ENCODE measurements at places on chromosomes 12 and 14.

DNA sequence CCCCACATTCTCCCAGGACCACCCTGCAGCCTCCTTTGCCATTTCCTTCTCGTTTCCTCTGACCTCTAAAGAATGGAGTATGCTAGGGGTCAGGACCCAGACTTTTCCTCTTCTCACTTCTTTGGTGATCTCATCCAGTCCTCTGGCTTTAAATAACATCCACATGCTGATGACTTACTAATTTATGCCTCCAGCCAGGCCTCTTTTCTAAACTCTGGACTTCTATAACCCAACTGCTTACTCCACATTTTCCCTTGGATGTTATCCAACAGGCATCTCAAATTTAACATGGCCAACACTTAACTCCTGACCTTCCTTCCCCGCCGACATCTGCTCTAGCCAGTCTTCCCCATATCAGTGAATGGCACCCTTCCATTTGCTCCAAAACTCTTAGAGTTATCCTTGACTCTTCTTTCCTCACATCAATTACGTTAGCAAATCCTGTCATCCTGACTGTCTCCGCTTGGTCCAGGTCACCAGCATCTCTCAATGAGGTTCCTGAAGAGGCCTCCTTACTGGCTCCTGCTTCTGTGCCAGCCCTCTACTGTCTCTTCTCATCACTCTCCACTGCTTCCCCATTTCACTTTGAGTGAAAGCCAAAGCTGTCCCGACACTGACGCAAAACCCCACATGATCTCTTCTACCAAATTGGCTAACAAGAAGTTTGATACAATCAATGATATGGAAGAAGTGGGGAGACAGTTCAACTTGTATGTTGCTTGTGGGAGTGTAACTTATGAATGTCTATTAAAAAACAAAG lies 42.7 kb downstream of the TMBIM6 start:
- DNase-seq = no peak

DNA sequence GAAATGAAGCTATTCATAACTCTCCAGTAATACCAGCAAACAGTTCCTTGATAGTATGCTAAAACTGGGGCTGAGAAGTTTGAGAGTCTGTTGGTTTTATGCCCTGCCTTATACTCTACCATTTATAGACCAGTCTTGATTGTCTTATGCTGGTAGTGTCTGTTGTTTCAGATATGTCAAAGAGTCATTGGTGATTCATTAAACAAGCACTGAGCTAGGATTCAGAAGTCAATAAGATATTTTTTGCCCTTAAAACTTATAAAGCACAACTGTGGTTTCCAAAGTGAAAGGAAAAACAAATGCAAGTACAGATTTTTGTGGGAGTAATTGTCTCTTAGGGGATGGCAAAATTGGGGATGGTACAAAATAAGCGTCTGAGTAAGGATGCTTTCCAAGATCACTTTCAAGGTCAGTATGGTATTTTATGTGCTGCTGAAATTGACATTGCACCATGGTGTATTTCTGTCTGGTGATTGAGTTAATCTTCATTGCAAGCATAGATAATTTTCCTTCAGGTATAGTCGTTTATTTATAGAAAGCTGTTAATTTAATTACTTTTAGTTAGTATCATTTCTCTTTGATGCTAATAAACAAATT lies 289.5 kb upstream of the E2F7 start:
- DNase-seq = no peak

DNA sequence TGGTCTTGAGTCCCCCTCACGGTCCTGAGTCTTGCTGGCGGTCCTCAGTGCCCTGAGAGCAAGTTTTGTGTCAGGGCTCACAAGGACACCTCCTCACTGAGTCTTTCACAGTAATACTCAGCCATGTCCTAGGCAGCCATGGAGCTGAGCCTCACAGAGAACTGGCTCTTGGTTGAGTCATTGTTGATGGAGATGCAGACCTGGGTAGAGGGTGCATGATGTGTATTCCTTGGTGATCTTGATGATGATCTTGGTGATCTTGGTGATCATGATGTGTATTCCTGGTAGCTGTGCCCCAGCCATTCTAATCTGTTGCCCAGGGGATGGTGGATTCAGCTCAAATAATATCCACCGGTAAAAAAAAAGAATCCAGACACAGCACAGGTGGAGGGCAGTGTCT lies 495.4 kb downstream of the TMEM121 start:
- DNase-seq = no peak

DNA sequence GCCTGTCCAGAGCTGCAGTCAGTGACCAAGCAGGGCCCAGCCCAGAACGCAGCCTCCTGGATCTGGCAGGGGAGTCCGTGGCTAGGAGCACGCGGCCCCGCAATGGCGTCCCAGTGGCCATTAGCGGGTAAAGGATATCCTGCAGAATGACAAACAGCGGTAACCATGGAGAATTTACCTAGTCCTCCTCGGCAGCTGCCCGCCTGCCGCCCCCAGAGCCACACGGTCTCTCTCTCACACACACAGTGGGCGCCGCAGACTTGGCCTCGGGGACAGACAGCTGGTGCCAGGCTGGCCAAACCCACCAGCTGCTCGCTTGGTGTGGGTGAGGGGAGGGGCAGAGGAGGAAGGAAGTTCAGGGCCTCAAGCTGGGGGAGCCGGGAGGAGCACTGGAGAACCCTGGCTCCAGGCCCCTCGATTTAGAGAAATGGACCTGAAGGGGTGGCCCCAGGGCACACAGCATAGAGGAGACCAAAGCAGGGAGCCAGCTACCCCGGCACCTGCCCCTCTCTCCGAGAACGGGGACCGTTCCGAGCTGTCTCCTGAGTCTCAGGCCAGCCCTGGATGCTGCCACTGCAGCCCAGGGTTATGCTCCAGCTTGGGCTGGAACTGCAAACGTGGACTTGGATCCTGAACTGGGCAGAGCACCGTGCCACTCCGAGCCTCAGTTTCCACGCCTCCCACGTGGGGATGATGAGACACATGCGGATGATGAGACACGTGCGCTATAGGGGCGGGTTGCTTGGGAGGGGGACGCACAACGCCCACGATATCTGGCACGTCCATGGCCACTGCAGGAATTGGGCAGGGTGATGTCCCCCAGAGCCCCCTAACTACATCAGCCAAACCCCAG lies 3.4 kb downstream of the CDK2AP1 start:
- peak; percentile 55 for DNase-seq

DNA sequence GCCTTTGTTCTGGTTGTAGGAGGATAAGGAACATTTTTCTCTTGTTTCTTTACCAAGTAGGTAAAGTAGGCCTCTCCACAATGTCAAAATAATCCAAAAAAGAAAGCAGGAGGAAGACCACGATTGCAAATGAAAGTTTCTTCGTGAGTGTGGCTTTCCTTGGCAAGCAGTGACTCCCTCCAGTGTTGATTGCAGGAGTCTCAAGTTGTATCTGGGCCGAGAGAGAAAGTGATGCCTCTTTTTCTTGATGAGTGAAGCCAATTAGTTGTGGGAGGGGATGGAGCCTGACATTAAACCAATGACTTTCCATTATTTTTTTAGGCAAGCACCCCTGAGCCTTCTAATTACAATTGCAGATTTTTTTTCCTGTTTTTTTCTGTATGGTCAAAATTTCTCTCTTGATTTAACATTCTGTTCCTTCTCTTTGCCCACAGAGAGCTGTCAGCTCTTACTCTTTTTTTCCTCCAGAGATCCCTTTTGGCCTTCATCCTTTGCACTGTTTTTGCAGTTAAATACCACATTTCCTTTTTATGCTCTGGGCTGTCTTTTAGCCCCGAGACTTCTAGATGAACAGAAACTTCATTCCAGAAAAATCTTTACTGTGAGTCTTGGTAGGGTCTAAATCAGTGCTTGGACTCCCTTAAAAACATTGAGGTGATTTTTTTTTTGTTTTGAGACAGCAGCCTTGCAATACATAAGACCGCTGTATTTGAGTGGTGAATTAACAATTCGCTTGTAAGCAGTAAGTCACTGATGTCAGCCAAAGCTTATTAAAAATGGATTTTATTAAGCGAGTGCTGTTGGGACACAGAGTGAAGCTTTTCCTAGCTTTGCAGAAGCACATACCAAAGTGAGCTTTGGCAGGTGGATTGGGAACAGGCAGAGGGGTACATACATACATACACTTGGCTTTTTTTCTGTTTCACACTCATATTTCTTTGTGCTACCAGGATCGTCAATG lies 15.8 kb downstream of the FBXW8 start:
- no peak for DNase-seq

- DNase-seq = no peak
These were observed 87.0 kb downstream of the SAMD4A start for GRCh38 chr14:54653712-54654469.

DNA sequence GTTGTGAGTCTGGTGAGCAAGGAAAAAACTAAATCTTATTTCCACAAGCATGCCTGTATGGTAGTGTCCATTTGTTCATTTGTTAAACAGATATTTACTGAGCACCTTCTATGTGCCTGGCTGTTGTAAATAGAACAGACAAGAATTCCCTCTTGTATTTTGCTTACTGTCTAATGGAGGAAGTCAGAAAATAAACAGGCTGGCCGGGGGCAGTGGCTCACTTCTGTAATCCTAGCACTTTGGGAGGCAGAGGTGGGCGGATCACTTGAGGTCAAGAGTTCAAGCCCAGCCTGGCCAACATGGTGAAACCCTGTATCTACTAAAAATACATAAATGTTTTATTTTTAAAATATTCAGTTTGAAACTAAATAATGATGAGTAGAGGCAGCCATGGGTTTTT lies 79.3 kb downstream of the GTF2A1 start:
- DNase-seq = no peak

DNA sequence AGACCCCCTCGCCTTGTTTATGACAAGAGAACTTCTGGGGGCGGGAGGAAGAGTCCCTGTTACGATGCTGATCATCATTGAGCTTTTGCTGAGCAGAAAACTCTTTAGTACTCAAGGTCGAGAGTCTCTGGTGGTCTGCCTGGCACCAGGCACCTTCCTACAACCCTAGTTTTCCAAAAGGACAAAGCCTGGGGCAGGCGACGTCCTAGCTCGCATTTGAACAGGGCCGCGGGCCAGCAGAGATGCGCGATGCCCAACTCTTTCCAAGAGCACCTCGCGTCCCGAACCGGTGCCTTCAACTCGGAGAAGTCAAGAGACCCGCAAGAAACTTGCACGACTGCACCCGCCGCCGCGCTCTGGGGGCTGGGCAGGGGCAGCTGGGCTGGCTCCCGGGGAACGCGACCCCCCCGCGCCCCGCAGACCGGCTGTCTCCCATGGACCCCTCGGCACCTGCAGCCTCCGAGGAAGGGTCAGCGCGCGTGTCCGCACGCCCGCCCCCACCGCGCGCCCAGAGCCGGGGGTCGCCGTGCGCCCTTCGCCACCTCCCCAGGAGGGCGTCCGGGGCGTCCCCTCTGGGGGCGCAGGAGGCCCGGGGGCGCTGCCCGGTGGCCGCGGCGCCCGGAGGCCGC lies 377 bp upstream of the BCL7A start:
- no peak for DNase-seq

DNA sequence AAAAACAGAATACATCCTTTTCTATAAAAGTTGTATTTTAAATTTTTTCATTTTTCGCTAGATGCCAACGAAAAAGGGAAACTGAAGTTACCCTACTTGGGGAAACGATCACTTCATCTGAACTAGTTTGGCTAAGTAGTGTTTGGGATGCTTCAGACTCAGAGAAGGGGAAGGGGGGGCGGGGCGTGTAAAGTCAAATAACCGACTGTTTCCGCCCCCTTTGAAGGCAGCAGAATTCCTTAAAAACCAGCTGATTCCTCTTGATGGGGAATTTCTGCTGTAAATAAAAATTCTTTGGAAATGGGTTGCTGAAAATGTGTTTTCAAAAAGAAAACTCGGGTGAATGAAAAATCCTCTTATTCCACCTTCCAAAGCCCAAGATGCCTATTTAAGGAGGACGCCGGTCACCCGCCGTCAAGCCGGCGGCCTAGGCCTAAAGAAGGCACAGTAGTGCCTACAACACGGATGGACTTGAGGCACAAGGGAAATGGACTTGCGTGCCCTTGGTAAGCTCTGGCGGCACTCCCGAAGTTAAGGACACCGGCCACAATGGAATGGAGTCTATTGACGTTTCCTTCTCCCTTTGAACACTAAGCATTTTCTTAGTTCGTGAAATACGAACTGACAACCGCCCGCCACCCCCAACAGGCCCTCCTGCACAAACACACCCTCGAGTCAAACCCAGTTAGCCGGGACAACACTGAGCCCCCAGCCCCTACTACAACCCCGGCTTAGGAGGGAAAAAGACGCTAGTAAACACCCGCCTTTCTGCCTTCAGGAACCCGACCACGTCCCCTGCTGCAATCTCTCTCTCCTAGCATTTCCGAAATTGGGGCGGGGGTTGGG lies 1.9 kb downstream of the ATXN2 start:
- DNase-seq = no peak

GRCh38 chr12:7019043-7019569 lies 830 bp upstream of the LPCAT3 start:
- peak; percentile 46 for DNase-seq

GRCh38 chr12:19882346-19882745 lies 443.1 kb downstream of the AEBP2 start:
- DNase-seq = no peak

GRCh38 chr12:58099476-58099875 lies 158.1 kb downstream of the ATP23 start:
- DNase-seq = no peak

GRCh38 chr12:125346362-125346761 lies 281.1 kb downstream of the AACS start:
- DNase-seq = no peak

DNA sequence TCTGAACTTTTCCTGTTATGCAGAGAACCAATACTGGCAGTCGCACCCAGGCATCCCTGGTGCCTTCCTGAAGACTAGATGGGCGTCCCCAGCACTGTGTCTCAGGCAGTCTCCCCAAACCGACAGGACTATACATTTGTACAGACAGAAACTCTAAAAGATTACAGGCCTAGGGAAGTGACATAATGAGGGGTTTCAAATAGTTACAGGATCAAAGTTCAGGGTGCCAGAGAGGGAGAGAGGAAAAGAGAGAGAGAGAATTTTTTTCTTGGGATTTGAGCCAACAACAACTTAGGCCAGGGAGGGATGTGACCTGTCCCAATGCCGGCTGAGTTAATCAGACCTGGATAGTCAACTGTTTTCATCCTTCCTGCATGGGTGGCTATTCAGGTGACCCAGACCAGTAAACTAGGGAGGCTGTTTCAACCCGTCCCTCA lies 9.3 kb upstream of the GMFB start:
- DNase-seq = no peak

GRCh38 chr12:54980341-54980740 lies 4.2 kb downstream of the TESPA1 start:
- DNase-seq = no peak

GRCh38 chr12:20383612-20384011 lies 15.3 kb downstream of the PDE3A start:
- DNase-seq = no peak

DNA sequence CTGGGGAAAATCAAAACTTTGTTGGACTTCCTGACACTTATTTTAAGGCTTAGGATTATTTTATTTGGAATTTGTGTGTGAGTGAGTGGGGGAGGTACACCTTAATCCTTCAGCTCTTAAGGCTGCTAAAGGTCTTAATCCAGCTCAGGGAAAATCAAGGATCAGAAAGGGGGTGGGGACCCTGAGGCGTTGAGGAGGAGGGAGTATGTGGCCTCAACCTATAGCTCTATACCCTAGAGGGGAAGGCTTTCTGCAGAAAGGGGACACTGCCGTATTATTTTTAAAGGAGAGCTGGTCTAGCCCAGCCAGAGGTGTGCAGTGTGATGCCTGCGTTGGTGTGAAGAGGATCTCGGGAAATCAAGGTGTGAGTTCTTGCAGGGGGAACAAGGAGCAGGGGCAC lies 20.0 kb downstream of the IRF2BPL start:
- no peak for DNase-seq

GRCh38 chr12:103272949-103273348 lies 222.8 kb downstream of the C12orf42 start:
- no peak for DNase-seq

- DNase-seq = no peak
These were observed 115.9 kb upstream of the IFNG-AS1 start for GRCh38 chr12:67873355-67873754.

GRCh38 chr12:116067892-116068291 lies 209.6 kb downstream of the MED13L start:
- DNase-seq = no peak

Measured in NCI-H524 treated with DMSO at 0.1 percent for 48 hours (cell line).